ENCODE measurements at places on chromosomes 2 and 18.

DNA sequence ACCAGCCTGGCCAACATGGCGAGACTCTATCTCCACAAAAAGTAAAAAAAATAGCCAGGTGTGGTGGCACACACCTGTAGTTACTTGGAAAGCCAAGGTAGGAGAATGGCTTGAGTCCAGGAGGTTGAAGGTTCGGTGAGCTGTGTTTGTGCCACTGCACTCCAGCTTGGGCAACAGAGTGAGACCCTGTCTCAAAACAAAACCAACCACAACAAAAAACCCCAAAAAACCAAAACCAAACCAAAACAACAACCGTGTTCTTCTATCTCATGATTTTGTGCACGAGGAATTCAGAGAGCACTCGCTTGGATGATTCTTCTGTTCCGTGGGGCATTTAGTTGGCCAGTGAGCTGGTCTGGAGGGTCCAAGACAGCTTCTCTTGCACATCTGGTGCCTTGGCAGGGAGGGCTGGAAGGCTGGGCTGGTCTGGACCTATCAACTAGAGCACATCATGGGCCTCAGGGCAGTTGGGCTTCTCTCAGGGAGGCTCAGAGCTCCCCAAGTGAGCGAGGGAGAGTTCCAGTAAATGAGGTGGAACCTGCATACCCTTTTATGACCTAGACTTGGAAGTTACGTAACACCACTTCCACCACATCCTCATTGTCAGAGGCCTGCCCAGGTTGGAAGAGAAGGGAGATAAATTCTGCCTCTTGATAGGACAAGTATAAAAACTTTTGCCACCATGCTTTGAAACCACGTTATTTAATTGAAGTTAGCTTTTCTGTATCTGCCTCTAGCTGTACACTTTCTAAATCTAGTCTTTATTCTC, 25.2 kb downstream of the SIX2 start:
- DNase-seq, result no peak

DNA sequence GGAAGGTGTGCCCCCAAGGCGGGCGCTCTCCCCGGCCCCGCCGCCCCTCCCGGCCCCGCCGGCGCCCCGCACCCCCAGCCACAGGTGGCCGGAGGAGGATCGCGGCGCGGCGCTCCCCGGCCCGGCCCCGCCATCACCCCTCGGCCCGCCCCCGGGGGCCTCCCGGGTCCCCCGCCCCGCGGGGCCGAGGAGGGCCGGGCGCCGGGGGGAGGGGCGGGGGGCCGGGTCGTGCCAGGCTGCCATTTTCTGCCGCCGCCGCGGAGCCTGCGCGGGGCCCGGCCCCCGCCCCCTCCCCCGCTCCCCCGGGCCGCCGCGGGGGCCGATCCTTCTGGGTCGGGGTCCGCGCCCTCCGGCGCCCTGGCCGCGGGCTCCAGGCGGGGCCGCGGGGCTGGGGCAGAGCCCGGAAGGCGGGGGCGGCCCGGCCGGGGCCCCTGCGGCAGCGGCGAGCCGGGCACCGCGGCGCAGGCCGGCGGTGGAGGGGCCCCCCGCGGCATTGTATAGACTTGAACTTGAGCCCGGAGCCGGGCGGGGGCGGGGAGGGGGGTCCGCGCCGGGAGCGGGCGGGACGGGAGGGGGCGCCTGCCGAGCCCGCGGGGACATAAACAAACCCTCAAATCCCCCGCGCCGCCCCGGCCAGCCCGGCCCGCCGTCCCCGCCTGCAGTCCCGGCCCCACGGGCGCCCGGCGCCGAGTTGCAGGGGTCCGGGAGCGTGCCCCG, 556 bp downstream of the DNMT3A start:
- no peak for DNase-seq

DNA sequence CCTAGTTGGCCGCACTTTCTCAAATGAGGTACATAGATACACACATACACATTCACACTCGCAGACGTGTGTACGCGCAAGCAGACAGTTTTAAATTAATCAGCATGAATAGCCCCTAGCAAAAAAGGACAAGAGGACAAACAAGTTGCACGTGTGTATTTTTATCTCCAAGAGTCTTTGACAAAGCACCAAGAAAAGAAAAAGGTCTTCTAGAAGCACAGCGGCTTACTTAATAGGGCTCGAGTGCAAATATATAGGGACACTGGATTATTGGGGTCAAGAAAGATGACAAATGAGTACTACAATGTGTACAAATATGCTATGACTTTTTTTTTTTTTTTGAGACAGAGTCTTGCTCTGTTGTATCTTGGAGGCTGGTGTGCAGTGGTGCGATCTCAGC, 1.7 kb upstream of the BCL2 start:
- DNase-seq, result no peak

DNA sequence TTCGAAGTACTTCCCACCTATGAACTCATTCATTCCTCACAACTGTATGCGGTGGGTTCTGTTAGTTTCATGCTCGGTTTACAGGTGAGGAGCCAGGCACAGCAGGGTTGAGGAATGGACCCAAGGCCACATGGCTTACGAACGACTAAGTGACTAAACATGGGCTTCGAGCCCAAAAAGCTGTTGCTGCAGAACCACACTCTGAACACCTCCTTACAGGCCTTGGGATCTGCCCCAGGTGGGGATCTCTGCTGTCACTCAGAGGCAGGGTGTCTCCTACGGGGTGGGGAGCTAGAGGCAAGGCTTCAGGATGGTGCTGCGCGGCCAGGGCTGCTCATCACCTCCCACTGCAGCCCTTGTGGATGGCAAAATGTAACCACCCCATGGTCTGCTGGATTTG, 80.9 kb downstream of the TSHZ1 start:
- DNase-seq, result no peak

- DNase-seq, result no peak
Measured at GRCh38 chr2:232261776-232262175, 116.8 kb upstream of the ALPP start.

GRCh38 chr2:72708236-72708635, 117.6 kb downstream of the EXOC6B start:
- DNase-seq, result no peak

GRCh38 chr18:59871711-59872362, 28.0 kb upstream of the PMAIP1 start:
- no peak for DNase-seq

GRCh38 chr18:69838620-69839411, 108.9 kb downstream of the CD226 start:
- DNase-seq, result no peak

GRCh38 chr2:205613970-205614559, 68.2 kb upstream of the NRP2 start:
- DNase-seq, result no peak

DNA sequence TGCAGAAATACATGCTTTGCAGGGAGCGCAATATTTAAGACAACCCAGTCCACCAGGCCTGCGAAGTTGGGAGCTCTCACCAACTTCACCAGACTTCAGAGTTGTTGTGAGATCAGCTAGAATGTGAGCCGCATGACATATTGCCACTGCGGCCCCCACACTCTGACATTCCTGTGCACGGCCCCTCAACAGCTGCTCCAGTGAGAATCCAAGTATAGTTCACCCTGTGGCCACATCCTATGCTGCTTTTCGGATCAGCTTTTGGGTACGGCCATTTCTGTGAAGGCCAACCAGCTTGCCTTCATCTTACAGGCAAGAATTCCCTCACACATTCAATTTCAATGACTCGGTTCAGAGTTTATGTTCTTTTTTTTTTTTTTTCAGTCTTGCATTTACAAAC, 177.8 kb downstream of the SOX11 start:
- DNase-seq, result no peak

DNA sequence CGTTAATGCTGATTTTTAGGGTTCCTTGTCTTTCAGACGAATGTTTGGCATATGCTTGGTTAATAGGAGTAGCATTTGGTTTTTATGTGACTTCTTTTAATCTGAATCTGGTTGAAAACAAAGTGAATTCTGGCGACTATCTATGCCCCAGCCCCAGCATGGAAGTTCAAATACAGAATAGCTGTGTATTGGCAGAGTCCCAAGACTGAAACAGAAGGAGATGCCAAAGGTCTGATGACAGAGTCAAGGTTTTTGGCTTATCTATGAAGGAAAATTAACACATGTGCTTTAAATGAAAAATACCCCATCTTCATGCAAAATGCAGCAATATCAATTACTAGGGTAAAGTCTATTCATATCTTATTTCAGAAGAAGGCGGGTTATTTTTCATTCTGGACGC, 734.8 kb upstream of the NXPH2 start:
- no peak for DNase-seq

DNA sequence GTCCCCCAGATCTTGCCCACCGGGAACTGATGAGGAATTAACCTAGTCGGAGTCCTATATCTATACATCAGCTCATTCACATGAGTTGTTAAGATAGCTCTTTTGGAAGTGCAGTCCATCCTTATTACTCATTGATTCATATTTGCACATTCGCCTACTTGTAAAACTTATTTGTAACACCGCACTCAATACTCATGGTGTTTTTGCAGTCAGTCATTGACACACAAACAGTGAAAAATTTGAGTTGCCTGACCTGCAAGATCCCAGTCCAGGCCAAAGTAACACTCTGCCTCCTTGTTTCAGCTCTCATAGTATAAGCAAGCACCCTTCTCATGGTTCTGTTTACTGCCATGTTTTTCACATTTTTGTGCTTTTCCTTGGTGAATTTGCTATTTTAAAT, 180.6 kb downstream of the CTIF start:
- DNase-seq, result no peak

- DNase-seq, result no peak
Measured at GRCh38 chr2:161230959-161231358, 70.7 kb downstream of the TANK start.

DNA sequence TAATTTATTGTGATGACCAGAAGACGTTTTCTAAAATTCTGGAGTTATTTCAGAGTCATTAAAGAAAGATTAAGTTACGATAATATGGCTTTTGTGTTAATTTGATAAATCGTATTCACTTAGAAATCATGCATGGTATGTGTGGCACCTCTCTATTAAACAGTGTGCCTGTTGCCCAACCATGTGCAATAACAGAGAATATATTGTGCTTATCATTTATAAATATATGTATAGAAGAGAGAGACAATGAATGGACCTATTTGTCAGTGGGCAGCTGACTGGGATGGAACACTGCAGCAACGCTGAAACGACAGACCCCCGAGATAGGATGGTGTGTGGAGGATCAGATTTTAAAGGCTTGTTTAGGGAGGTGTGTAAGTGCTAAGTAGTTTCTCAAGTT, 172.9 kb downstream of the FMNL2 start:
- DNase-seq, result no peak

GRCh38 chr2:101905746-101906336, 85.9 kb upstream of the IL1R2 start:
- no peak for DNase-seq

DNA sequence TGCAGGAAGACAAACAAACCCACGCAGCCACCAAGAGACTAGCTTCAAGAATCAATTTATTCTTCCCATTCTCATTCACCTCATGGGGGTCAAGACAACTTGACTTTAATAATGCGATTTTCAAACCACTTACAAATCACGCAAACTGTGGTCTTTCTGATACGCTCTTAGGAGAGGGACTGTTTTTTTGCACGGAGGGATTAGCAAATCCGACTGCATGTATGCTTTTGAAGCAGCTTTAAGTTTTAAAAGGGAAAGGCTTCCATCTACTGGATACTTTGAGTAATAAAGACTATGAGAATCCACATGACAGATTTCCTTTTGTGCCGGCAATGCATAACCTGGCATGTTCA, 322.9 kb upstream of the KCNJ3 start:
- DNase-seq, result no peak

DNA sequence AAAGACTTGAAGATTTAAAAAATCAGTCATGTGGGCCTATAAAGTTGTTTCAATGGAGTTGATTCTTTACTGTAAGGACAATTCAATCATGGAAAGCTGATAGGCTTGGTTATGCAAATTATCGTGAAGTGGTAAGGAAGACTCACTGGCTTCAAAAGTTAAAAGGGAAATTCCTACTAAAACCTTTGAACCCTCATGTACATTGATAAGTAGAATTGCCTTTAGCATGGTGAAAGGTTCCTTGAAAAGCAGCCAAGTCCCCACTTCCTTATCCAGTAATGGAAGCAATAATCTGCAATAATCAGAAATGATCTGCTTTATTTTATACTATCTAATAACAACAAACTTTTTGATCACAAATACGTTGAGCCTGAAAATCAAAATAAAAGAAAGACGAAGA, 14.4 kb upstream of the CCL20 start:
- DNase-seq, result no peak

GRCh38 chr18:74019864-74020263, 127.8 kb downstream of the FBXO15 start:
- DNase-seq, result no peak

GRCh38 chr2:32404691-32405090, 47.9 kb downstream of the BIRC6 start:
- no peak for DNase-seq

GRCh38 chr2:202870431-202871299, 901 bp downstream of the ICA1L start:
- no peak for DNase-seq

GRCh38 chr2:159792599-159792998, 5.4 kb downstream of the CD302 start:
- DNase-seq, result no peak

DNA sequence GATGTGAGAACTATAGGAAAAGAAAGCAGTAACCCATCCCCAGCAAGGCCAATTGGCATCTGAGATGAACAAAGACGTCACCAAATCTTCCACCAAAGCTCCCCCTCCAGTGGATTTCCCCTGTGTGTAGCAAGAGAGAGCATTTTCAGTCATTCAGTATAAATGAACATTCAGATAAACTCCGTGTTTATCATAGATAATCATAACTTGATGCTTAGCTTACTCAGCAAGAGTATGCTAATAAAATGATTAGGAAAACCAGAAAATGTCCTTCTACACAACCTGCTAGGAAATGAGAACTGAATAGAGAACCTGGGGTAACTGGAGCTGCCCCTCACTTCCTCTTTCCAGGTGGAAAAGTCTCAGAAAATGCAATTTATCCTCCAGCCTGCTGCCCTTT, 198.0 kb upstream of the CCDC150 start:
- no peak for DNase-seq

DNA sequence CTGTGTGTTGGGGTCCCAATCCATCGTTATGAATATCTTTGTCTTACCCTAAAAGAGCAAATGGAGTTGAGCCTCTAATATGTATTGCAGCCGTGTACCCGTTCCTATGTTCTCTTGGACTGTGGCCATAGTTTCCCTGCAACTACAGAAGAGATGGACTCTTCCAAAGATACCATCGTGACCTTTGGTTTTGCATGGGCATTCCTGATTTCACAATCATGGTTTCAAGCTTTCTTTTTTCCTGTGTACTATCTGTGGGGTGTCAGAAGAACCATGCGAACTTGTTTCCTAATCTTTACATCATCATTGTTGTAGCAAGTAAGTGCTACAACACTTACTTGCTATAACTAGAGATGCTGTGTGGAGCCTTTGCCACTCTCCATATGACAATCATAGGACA, 1295.7 kb downstream of the DPP10 start:
- DNase-seq, result no peak

DNA sequence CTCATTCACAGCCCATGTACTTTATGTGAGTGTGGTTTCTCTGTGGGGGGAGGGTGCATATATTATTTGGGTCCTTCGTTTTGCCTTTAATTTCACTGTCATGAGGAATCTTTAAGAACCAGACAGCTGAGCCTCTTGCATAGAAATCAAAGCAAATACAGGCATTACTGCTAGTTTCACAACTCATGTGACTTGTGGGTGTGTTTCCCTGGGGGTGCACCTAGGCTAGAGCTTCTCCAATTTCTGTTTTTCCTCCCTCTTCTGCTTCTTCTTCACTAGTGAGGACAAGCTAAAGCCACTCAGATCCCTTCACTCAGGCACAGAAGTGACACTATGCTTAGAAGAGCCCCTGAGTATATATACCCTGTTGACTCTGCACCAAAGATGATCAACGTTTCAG, 131.4 kb downstream of the ACOXL start:
- no peak for DNase-seq

All from cortex of kidney (tissue), 1 donor.